ENCODE measurements at places on chromosomes 7 and 10.

DNA sequence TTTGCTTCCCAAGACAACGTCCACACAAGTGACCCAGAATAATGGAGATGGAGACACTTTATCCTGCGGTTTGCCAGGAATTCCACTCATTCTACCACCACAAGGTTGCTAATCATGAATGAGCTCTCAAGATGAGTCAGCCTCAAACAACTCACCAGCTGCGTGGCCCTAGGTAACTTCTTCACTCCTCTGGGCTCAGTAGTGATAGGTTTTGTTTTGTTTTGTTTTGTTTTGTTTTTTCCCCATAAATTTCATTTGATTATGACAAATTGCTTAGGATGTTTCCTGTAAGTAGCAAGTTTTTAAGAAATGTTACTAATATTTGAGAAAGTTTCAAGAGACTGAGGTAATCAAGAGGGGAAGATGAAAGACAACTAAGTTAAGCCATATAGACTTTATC, 286.8 kb downstream of the PARD3 start:
- no peak for DNase-seq

DNA sequence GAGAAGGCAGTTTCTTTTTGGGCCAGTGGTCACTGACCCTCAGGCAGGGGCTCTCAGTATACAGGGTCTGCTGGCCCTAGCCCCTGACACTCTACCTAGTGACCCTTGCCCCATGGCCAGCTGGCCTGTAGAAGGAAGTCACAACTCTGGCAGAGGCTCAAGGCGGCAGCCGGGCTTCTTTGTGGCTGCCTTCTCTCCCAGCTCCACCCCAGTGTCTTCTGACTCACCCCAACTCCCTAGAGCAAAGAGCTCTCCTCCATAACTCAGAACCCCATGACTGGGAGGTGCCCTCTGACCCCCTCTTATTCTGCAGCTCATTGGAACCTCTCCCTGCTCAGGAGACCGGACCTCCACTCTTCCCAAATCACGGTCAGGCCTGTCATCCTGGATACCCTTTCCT, 358.2 kb downstream of the FGFR2 start:
- no peak for DNase-seq

GRCh38 chr7:86788948-86789347, 145.2 kb downstream of the GRM3 start:
- no peak for DNase-seq

- DNase-seq: peak; percentile 11
Observed at GRCh38 chr10:17375936-17376584, 78.3 kb downstream of the ST8SIA6 start.

GRCh38 chr10:77405771-77406241, 231.8 kb downstream of the KCNMA1 start:
- DNase-seq: no peak

DNA sequence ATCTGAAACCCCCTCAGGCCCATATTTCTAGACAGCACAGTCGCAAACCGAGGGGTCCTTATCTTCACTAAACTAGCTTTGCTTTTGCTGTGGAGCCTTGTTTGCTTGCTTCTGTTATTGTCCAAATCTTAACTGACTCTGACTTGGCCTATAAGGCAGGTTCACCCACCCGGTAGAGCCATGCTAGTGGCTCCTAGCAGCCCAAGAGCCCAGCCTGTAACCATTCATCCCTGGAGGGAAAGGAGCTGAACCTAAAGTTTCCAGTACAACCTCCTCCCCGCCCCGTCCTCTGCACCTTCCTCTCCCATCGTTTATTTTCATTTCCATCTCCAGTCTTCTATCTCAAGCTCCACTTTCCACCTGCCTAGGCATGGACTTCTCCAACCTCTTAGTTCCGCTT, 345.7 kb downstream of the PTPRN2 start:
- no peak for DNase-seq

DNA sequence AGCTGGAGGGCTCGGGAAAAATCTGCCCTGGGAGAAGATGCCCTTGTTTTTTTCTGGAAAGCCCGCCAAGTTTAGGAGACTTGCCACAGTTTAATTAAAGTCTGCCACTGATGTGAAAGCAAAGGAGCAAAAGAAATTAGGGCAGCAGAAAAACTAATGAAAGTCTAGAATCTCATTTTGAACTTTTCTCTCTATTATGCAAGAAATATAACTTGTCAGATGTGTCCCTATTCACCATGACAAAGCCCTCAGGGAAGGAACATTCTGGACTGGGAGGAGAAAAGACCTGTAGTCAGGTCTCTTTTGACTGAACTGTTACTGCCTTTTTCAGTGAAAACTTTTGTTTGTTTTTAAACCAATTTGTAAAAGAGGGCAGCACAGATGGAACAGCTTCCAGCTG, 715.5 kb downstream of the SORCS3 start:
- DNase-seq: no peak

GRCh38 chr7:116064179-116064578, 33.6 kb upstream of the TFEC start:
- no peak for DNase-seq

- DNase-seq: no peak
Observed at GRCh38 chr10:28624351-28624750, 53.0 kb upstream of the BAMBI start.

GRCh38 chr10:93968540-93968945, 25.2 kb upstream of the PLCE1 start:
- no peak for DNase-seq

DNA sequence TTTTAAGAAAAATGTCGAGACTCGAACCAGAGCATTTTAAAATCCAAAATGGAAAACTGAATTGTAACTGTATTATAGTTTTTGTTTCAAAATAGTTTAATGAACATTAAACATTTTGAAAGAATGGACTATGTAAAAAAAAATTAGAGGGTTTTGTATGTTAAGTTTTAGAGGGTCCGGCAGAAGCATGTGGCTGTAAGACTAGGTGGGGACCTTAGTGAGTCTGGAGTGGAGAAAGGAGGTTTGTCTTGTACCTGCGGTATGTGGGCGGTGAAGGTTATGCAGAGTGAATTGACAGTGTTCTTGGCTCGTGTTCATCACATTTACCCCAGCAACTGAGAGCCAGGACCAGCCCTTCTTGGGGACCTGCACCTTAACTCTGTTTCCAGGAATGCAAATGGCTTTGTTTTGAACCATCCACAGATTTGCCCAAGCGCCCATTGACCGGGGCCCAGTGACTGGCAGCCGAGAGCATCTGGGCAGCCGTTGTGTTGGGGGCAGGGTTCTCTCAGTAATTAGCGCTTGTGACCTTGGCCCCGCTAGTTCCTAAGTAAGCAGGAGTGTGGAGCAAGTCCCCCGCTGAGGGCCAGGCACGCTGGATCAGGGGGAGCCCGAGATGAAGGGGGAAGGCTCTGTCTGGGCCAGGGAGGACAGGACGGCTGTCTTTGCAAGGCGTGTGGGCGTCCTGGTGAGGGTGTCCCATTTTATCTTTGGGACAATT, 1.4 kb upstream of the KLF6 start:
- no peak for DNase-seq

DNA sequence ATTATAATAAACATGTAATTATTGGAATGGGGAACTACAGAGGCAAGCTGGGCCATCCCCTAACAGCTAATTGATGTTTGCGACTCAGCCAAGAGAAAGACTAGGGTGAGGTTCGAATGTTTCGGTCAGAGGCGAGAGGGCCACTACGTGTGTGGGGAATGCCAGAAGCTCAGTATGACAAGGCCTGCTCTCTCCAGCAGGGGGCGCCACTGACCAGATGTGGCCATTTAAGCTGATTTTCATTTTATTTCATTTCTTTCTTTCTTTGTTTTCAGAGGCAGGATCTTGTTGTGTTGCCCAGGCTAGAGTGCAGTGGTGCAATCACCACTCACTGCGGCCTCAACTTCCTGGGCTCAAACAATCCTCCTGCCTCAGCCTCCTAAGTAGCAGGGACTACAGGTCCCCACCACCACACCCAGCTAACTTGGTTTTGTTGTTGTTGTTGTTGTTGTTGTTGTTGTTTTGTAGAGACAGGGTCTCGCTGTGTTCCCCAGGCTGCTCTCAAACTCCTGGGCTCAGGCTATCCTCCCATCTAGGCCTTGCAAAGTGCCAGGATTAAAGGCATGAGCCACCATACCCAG, 38.1 kb downstream of the TMEM130 start:
- peak; percentile 13 for DNase-seq

GRCh38 chr7:14748461-14748860, 154.1 kb downstream of the DGKB start:
- DNase-seq: no peak

- DNase-seq: no peak
Observed at GRCh38 chr7:66301249-66301648, 96.1 kb downstream of the TPST1 start.

- DNase-seq: no peak
Observed at GRCh38 chr10:79258894-79259293, 88.4 kb upstream of the PPIF start.

- DNase-seq: no peak
Observed at GRCh38 chr7:158251061-158251965, 336.3 kb downstream of the PTPRN2 start.

GRCh38 chr7:118109607-118110006, 74.4 kb upstream of the LSM8 start:
- DNase-seq: no peak

GRCh38 chr10:112429654-112430230, 17.0 kb downstream of the ZDHHC6 start:
- DNase-seq: no peak

GRCh38 chr10:101694674-101695403, at the start of gene FBXW4:
Gene FBXW4, minus strand, starts transcription at chr10:101695170. Its CDS starts 65 bp downstream, at chr10:101695105.
- peak; percentile 61 for DNase-seq

DNA sequence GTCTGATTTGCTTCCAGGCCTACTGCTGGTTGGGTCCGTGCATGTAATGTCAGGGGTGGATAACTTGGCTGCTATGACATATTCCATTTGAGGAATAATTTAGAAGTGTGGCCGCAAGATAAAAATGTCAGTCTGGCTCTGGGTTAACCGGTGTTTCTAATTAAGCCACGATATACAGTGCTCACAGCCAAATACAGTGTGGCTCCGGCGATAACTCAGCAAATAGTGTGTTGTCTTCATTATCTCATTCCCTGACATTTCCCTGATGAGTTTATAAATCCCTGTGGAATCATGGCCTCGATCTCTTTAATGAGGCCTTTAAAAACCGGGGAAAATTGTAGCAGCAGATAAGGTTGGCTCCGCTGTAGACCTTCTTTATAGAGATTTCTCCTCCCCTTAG, 1125.0 kb downstream of the TYW1 start:
- no peak for DNase-seq

DNA sequence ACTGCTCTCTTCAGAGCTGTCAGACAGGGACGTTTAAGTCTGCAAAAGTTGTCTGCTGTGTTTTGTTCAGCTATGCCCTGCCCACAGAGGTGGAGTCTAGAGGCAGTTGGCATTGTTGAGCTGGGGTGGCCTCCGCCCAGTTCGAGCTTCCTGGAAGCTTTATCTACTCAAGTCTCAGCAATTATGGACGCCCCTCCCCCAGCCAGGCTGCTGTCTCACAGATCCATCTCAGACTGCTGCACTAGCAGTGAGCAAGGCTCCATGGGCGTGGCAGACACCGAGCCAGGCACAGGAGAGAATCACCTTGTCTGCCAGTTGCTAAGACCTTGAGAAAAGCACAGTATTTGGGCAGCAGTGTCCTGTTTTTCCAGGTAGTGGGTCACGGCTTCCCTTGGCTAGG, 98.1 kb downstream of the SDHAF3 start:
- no peak for DNase-seq

All from stimulated activated CD4-positive, alpha-beta T cell treated with anti-CD3 and anti-CD28 coated beads, Interleukin-15, amount 100 ng/mL, for 48 hours (primary cell).